ENCODE measurements at places on chromosomes 6 and 20. TPM values are rescaled to one million over a fixed set of nuclear protein-coding genes. Genes with fewer than 3 reads are reported as not detected.

The F13A1 gene
- total RNA-seq: 0.18 TPM

DNA sequence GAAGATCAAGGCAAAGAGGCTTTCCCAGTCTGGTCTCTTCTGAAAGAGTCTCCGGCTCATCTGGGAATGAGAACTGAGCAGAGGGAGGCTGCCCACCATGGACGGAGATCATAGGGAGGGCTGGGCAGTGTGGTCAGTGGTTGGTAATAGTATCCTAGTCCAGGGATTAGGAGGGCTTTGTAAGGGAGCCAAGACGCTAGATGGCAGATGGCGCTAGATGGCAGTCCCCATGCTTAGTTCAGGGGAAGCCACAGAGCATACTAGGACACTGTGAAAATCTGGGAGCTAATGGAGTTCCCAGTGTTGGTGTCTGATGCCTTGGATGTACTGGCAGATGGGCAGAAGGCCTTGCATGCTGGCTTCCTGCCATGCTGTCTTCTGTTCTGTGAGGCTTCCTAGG lies 21.7 kb upstream of the DAAM2 start:
- no peaks in the 10 kb centered on the region for H3K4me1 ChIP-seq
- H3K4me3 ChIP-seq: no peak overlapping the region

DNA sequence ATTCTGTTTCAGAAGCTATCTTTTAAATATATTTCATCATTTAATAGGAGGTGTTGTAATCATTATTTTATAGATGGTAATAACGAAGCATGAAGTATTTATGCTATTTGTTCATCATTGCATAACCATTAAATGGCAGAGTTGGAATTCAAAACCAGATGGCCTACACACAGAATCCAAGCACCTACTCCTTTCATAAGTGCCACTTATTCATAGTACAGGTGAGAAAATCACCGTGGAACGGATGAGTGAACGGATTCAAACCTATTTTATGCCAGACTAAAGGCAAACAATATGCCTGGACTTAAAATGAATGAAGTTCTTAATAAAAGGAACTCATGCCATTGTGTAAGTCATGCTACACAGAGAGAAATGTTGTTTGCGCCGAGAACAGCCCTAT lies 397.9 kb upstream of the ADGRB3 start:
- no peak for DNase-seq
- no peak overlapping the region for H3K4me3 ChIP-seq
- peaks cover 2% of the 10 kb centered on the region for H3K4me1 ChIP-seq
- no peaks in the 10 kb centered on the region for H3K36me3 ChIP-seq

- no peaks in the 10 kb centered on the region for H3K27me3 ChIP-seq
- no peak for DNase-seq
- no peak overlapping the region for H3K27ac ChIP-seq
- no peak overlapping the region for H3K4me3 ChIP-seq
Observed at GRCh38 chr20:37871751-37872150, 31.2 kb upstream of the VSTM2L start.

GRCh38 chr20:43925215-43925614 lies 10.6 kb downstream of the TOX2 start:
- H3K27me3 ChIP-seq: no peaks in the 10 kb centered on the region
- H3K27ac ChIP-seq: no peak overlapping the region
- no peak for DNase-seq
- no peaks in the 10 kb centered on the region for H3K4me1 ChIP-seq
- no peaks in the 10 kb centered on the region for H3K36me3 ChIP-seq

- no peak for DNase-seq
- peaks cover 4% of the 10 kb centered on the region for H3K36me3 ChIP-seq
- H3K27me3 ChIP-seq: no peaks in the 10 kb centered on the region
- H3K27ac ChIP-seq: no peak overlapping the region
Observed at GRCh38 chr6:51049983-51050877, 231.6 kb downstream of the TFAP2B start.

DNA sequence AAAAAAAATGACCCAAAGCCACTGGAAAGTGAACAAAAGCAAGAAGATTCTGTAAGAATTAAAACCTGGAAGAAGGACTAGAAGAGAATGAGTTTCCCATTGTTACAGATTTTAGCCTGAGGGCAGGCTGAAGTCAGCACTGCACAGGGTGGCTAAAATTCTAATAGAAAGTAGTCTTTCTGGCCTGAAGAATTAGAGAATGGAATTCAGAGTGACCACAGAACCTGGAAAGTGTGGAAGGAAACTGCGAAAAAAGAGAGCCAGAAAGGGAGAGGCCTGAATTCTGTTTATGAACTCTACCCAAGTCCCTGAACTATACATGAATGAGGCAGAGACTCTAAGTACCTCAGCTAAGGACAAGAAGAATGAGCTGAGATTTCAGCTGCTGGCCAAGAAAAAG lies 38.9 kb upstream of the FILIP1 start:
- no peak overlapping the region for H3K4me3 ChIP-seq
- H3K36me3 ChIP-seq: no peaks in the 10 kb centered on the region
- no peak overlapping the region for H3K27ac ChIP-seq
- H3K27me3 ChIP-seq: no peaks in the 10 kb centered on the region
